ENCODE measurements at places on chromosomes 5 and 9.

GRCh38 chr9:113219186-113219936 lies 1.7 kb downstream of the FKBP15 start:
- no peak for DNase-seq

GRCh38 chr9:23849379-23850035 lies 23.5 kb upstream of the ELAVL2 start:
- DNase-seq, result no peak

DNA sequence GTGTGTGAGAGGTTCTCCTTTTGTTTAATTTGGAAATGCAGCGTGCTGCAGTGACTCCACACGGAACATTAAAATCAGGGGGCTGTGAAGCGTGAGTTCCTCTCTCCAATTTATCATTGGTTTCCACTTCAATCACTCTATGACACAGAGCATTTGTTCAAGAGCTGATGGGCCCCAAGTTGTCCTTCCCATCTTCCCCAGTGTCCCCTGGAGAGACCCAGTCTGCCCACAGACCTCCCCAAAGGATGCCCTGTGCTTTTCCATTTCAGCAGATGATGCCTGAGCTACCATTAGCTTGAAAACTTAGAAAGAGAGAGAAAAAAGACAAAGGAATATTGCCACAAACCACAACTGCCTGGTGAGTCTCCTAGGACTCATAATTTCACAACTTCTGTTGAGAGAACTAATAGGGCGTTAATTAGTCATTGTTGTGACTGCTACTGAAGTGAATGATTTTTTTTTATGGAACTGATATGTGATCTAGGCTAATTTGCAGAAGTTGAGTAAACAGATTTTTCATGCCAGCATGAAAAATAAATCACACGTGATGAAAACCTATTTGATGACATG lies 772.7 kb downstream of the SEMA5A start:
- DNase-seq, result no peak

DNA sequence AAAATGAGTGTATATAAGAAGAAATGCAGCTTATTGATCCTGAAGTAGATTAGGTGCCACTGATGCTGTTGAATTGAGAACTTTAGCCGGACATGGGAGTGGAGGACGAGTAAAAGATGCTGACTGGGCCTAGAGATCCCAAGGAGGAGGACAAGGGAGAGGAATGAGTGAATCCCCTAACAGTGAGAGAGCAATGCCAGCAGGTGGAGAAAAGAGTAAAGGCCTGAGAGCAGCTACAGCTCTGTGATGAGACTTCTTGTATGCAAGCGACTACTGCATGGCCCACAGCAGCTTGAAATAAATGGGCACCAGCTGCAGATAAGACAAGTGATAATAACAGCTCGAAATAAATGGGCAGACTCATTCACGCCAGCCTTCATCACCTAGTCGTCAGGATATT lies 44.5 kb upstream of the JMY start:
- no peak for DNase-seq

DNA sequence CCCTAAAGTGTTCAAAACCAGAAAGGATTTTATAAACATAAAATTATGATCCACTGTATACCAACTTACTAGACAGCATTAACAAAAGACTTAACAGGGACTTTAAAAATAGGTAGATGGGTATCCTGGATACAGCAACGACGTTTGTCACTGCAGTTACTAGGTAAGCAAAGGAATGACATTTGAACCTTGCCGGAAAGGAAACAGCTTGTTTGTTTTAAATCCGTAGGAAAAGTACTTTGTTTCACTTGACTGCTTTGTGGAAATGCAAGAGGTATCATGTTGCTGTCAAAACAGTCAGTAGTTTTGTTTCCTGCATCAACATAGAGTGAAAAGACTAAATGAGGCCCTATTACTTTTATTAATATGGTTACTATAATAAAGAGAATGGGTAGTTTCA lies 122.9 kb downstream of the CDC42SE2 start:
- peak; percentile 8 for DNase-seq

DNA sequence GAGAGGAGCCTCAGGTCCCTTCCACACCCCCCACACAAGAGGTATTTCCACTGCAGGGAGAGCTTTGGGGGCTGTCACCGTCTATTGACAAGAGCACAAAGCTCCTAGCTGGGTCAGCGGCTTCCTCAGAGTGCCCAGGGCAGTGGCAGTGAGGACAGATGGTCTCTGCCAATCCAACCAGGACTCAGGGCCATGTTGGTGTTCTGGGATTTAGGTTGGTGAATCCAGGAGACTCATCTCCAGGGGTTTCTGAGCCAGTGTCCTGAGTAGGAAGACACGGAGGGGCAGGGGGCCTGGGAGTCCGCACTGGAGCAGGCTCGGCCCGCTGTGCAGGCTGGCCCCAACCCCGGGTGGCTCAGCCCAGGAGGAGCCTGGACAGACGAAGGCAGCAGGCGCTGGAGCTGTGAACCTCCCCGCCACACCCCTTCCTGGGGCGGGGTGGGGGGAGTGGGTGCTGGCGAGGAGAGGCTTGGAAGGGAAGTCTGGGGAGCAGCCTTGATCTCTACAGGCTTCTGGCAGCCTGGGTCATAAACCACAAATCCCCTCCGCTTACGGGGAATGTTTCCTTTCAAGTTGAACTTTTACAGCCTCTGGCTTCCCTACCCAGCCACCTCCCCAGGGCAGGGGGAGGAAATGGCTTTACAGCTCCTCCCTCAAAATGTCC lies 19.6 kb downstream of the CRB2 start:
- DNase-seq, result no peak

- DNase-seq, result no peak
Observed at GRCh38 chr5:137305971-137306602, 193.0 kb downstream of the SPOCK1 start.

DNA sequence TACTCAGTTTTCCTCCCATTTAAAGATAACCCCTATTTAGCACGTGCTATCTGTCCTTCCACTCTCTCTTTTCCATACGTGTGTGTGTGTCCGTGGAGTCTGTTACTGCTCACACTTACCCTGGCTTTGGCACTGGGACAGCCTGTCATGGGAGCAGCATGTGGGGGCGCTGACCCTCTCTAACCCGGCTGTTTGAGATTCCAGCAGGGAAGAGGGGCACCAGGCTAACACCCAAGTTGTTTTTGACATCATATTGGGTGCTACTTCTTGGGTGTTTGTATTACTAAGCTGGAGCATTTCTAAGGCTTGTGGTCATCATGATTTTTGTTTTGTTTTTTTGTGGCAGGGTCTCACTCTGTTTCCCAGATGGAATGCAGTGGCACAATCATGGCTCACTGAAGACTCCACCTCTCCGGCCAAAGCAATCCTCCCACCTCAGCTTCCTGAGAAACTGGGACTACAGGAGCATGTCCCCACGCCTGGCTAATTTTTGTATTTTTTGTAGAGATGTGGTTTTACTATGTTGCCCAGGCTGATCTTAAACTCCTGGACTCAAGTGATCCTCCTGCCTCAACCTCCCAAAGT lies 56.9 kb upstream of the SIMC1 start:
- DNase-seq, result no peak

- no peak for DNase-seq
Observed at GRCh38 chr9:117827456-117827855, 123.3 kb downstream of the TLR4 start.

DNA sequence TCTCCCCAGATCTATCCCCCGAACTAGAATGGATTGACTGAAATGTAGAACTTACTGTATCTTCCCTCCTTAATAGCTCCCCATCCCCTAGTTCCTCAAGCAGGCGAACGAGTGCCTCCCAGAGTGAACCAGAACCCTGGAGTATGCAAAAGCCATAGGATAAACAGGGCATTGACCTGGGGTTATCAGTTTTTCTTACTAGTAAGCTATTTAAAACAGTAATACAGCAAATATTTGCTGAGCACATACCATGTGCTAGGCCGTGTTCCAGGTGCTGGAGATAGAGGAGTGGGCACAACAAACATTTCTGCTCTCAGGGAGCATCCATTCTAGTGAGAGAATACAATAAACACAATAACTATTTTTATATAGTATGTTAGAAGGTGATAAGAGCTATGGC lies 1.8 kb downstream of the SKP2 start:
- DNase-seq, result no peak

GRCh38 chr5:140627972-140628371 lies 5.0 kb downstream of the CD14 start:
- no peak for DNase-seq

- no peak for DNase-seq
Observed at GRCh38 chr5:58759745-58760144, 176.9 kb downstream of the RAB3C start.

GRCh38 chr5:176611435-176611834 lies 1.5 kb upstream of the GPRIN1 start:
- DNase-seq, result no peak

- no peak for DNase-seq
Observed at GRCh38 chr5:79489773-79490172, 24.2 kb downstream of the HOMER1 start.

DNA sequence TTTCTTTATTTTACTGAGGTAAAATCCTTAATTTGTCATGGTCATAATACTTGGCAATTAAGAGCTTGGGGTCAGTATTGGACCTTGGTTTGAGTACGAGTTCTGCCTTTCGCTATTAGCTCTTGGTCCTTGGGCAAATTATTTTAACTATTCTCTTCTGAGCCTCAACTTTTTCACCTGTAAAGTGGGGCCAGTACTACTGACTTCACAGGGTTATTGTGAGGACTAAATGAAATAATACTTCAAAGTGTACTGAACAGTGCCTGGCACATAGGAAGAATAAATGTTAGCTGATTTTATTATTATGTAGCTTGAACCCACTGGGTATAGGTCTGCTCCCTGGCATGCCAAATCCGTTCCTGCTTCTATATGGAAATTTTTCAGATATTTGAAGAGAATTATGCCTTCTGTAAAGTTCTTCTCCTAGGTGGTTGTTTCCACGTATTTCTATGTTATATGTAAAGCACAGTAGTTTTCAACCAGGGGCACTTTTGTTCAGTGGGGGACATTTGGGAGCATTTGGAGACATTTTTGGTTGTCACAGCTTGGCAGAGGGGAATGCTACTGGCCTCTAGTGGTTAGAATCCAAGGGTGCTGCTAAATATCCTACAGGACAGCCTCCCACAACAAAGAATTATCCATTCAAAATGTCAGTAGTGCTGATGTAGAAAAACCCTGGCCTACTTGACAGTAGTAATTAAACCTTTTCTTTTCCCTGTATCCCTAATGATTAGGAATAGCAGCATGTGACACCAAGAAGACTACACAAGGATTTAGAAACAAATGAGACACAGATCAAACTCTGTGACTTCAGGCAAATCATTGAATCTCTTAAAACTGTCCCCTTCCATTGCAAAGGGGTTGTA lies 4.5 kb downstream of the RCL1 start:
- DNase-seq, result peak; percentile 32

- DNase-seq, result no peak
Observed at GRCh38 chr9:93007529-93008058, 50.9 kb upstream of the SUSD3 start.

DNA sequence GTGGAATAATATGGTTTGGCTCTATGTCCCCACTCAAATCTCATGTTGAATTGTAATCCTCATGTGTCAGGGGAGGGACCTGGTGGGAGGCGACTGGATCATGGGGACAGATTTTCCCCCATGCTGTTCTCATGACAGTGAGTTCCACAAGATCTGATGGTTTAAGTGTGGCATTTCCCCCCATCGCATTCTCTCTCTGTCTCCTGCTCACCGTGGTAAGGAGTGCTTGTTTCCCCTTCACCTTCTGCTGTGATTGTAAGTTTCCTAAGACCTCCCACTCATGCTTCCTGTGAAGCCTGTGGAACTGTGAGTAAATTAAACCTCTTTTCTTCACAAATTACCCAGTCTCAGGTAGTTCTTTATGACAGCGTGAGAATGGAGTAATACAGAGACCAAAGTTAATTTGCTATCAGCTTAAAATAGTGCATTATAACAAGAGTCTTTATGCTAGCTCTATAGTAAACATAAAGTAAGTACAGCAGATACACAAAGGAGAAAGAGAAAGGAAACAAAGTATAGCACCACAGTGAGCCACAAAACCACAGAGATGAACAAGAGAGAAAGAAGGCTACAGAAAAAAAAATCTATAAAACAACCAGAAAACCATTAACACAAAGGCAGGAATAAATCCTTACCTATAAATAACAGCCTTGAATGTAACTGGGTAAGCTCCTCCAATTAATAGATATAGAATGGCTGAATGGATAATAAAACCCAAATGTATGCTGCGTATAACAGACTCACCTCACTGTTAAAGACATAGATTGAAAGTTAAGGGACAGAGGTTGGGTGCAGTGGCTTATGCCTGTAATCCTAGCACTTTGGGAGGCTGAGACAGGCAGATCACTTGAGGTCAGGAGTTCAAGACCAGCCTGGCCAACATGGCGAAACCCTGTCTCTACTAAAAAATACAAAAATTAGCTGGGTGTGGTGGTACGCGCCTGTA lies 39.7 kb downstream of the RAPGEF6 start:
- DNase-seq, result no peak

GRCh38 chr5:149363358-149363757 lies 5.5 kb downstream of the PCYOX1L start:
- no peak for DNase-seq

GRCh38 chr5:16656561-16657191 lies 39.9 kb upstream of the RETREG1 start:
- no peak for DNase-seq

- DNase-seq, result no peak
Observed at GRCh38 chr5:139655727-139656271, 7.7 kb downstream of the CXXC5 start.

- DNase-seq, result peak; percentile 96
Observed at GRCh38 chr9:34376596-34377403, at the start of gene MYORG. MYORG (minus strand) TSS chr9:34376898; CDS start chr9:34372943, 3,955 bp downstream.

GRCh38 chr5:137400571-137400970 lies 98.6 kb downstream of the SPOCK1 start:
- DNase-seq, result no peak

GRCh38 chr9:90189306-90189705 lies 453.3 kb downstream of the DIRAS2 start:
- no peak for DNase-seq

GRCh38 chr5:79886456-79886855 lies 104.6 kb downstream of the MTX3 start:
- peak; percentile 13 for DNase-seq

GRCh38 chr5:143676802-143677201 lies 135.2 kb upstream of the HMHB1 start:
- peak; percentile 6 for DNase-seq

GRCh38 chr9:133826289-133827085 lies 88.3 kb upstream of the SARDH start:
- no peak for DNase-seq

DNA sequence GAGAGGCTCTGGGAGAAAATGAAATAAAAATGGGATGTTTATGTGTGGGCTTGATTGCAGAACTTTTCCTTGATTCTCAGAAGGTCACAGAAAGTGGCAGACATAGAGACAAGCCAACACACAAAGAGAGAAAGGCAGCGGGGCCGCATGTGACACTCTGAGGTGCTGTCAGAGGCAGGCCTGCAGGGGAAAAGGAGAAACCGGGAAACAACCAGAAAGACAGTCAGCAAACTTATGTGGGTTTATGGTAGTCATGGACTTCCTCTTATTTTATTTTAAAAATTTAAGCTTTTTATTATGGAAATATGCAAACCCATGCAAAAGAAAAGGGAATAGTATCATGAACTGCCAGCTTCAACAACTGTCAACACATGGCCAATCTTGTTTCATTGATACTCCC lies 16.3 kb upstream of the IGFBPL1 start:
- no peak for DNase-seq
